Substantia nigra (tissue), 51 donors: ENCODE measurements at places on chromosomes 2 and 18.
A peak's percentile ranks its signal among the peaks of the same experiment; 100 is the strongest.

- no peak for DNase-seq
Observed at GRCh38 chr2:121063471-121063870, 221.5 kb downstream of the TFCP2L1 start.

DNA sequence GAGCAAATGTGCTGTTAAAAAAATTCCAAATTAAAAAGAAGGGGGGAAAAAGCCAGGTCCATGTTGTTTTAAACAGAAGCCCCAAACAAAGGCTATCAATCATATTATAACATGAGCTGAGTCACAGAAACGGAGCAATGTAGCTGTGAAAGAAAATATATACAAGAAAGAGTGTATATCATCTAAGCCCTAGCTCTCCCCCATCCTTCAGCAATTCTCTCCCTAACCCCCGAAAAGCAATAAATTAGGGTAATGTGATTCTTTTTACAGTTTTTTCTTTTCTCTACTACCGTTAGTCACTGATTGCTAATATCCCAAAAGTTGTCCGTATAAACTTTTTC, 25.3 kb downstream of the FEZ2 start:
- DNase-seq, result no peak

DNA sequence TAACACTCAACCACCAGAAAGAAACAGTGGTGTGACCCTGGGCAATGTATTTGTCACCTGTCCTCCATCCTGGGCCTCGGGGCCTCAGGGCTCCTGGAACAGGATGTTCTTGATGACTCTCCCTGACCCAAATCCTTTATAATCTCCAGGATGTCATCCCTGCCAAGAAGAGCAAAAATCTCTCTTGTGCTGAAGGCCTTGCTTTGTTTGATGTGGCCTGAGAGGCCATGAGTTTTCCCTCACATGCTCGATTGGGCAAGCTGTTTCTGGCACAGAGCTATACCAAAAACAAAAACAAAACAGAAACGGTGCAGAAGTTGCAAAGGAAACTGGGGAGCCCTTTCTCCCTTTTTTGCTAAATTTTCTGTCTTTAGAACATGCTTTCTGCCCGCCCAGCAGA, 35.7 kb upstream of the ST3GAL5 start:
- DNase-seq, result peak; percentile 44

DNA sequence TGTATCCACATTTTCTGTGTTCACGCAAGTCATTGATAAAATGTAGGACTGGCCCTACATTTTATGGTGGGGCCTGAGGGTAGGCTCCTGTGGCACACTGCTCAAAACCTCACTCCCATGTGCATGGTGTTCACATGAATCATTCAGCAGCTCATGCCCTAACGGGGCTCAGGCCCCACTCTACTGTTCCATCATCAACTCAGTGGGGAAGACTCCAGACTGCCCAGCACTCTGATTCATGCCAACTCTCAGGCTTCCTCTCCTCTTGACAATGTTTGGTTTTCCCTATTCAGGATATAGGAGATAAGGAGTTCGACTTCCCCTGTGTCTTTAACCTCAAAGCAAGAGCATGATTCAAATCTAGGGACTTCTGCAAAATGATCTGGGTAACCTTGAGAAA, 92.0 kb upstream of the BOD1L2 start:
- DNase-seq, result no peak

DNA sequence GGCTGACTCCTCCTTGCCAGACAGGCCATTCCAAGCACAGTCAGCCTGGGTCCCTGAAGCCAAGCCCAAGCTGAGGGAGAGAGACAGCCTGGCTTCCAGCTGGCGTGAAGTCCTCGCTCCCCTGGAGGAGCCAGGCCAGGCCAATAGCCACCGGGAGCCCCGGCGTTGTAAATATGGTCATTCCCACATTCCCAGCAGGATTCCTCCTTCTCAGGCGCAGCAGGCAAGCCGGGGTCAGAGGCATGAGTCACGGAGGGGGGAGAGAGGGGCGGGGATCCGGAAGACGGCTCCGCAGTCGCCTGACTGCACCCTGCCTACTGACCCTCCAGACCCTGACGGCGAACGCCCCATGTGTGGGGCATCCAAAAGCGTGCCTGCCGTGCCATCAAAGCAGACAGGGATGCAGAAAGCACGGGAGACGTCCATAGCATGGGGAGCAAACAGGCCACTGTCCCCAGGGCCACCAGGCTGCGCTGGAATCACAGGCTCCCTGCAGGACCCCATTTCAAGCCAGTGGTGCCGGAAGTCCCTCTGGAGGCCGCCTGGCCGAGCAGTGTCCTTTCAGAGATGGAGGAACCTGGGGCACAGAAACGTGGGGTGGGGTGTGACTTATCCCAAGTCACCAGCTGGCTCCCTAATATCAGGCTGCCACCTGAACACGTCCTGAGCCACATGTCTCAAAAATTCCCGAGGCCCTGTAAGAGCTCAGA, 48.2 kb downstream of the TWIST2 start:
- DNase-seq, result no peak

- DNase-seq, result no peak
Observed at GRCh38 chr2:186907897-186908296, 58.9 kb upstream of the ZSWIM2 start.

DNA sequence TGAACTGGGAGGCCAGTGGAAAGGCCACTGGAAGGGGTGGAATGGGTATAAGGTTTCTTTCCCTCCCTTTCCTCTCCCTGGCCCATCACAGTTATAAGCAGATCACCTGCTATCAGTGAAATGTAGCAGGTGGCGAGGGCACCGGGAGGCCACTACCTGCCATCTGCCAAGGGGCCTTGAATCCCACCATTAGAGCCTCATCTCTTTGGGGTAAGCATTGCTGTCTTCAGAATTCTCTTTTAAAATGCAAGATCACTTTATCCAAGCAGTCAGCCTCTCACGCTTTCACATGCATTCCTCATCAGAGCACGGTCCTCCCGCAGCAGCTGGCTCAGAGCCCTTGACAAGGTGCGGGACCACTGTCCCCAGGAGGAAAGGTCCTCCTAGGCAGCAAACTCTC, 268.5 kb downstream of the CELF4 start:
- no peak for DNase-seq

DNA sequence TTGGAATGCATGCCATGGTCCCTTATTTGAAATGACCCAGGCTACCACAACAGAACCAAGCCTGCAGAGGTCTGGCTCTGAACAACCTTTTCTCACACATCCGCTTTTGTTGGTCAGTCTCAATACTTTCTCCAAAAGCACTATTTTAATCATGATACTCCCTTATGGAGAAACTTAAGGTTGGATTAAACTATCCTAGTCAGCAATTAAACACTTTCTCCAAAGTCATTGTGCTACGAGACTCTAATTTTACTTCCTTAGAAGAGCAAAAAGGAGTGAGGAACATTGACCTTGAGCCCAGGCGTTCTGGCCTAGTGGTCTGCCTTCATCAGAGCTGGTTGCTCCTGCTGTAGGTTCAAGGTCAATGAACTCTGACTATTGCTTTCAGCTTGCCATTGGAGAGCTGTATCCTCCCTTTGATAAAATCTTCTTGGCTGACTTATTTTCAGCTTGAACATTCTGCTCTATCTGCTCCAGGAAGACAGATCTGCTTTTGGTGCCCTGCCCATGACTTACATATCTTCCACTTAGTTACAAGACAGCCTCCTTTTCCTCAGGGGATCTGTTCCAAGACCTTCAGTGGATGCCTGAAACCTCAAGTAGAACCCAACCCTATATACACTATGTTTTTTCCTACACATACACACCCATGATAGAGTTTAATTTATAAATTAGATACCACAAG, 91.2 kb downstream of the NCKAP5 start:
- no peak for DNase-seq

DNA sequence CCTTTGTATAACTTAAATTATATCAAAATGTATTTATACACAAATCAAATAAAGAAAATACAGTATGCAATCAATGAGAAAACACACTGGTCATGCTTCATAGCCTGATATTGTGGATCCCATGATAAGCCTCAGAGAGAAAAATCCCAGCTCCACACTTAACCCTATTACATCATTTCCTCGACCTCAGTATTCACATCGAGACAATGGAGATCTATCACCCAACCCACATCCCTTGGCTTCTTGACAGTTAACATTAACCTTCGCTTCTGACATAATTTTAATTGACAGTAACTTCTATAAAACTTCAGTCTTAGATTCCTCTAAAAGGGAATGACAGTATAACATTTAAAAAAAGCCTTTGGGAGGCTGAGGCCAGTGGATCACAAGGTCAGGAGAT, 11.6 kb downstream of the TMX3 start:
- no peak for DNase-seq

DNA sequence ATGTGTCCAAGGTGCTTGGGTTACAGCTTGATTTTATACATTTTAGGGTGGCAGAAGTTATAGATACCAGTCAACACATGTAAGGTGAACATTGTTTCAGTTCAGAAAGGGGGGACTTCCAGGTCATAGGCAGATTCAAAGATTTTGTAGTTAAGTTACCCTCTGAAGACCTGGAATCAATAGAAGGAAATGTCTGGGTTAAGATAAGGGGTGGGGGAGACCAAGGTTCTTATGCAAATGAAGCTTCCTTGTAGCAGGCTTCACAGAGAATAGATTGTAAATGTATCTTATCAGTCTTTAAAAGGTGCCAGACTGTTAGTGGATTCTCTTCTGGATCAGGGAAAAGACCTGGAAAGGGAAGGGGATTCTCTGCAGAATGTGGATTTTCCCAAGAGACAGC, 42.4 kb downstream of the BMPR2 start:
- DNase-seq, result no peak

DNA sequence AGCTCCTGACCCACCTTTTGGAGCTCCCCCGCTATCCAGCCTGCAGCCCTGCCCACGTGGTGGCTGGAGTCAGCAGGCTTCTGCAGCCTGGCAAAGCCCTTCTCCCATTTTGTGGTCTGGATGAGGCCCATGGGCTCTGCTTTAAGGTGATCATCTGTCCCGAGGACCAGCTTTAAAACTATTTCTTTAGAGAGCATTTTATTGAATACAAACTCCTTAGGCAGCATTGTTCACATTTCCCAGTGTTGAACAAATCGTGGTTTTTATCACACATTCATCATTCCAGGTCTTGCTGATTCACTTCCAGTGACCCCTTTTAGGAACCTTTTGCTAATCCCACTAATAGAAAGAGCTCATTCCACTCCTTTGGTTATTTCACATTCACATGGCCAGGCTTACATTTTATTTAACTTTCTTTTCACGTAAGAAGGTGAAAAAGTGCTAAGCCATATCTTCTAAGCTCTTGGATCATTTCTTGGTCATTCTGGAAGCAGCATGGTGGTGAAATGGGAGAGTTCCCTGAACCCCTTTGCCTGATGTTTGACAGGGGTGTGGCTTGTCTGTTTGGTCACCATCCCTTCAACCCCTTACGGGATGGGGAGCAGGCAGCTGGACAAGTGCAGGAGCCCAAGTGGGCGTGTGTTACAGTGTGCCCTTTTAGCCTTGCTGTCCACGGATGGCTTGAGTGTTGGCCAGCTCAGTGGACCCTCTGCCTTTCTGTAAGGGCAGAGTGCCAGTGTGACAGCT, 80.4 kb upstream of the RAPGEF4 start:
- DNase-seq, result no peak

DNA sequence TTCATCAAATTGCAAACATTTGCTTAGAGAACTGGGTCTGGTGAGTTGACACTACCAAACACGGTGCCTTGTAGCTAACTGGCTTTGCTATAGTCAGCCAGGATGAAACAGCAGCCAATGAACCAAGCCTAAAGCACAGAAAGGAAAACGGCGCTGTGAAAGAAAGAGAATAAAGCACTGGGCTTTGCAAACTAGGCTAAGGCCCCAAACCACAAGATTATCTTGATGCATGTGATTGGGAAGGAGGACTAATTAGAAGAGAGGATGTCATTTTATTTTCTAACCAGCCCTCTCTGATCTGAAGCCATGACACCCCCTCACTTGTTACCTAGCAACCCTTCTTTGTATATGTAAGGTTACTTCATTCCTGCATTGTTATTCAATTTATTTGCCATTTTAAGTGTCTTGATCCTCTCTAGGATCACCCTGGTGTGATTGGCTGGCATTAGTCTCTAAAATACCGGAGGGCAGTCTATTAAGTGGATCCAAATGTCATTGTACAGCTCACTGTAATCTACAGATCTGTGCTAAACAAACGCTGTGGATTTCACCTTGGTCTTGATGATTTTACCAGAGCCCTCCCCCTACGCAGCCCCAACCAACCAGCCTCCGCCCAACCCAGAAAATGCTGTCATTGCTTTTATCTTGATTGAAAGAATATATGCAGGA, 395.4 kb upstream of the ACVR2A start:
- no peak for DNase-seq

DNA sequence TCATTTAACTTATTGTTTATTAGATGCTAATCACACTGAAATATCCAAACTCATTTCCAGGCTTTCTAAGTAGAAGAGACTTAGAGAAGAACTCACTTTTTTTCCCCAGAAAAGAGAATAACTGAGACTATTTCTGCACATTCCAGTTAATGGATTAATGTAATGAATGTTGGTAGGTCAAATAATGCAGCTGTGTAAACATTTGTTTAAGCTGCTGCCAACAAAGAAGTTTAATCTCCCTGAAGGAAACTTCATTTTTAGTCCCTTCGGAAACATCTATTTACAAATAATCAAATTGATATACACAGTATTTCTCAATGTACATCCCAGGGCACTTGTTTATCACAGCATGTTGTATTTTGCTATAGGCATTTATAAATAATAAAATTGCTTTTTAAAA, 126.9 kb downstream of the KCNS3 start:
- DNase-seq, result no peak

GRCh38 chr18:3061581-3062312, 48.8 kb upstream of the LPIN2 start:
- DNase-seq, result no peak

DNA sequence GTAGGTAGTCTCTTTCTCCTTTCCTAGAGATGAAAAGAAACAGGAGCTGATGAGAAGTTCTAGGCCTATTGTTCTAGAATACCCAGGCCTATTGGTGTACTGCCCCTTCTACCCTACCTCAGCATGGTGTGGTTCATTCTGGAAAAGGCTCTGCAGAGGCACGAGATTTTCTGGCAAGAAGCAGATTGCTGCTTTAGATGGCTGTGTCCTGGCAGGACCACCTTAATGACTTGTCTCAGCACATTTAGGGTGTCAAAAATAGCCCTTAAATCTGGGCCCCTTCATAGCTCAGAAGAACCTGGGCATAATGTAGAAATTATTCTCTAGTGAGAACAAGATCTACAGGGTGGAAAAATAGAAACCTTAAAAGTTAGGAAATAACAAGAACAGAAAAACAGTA, 87.9 kb downstream of the BCL2L11 start:
- no peak for DNase-seq

DNA sequence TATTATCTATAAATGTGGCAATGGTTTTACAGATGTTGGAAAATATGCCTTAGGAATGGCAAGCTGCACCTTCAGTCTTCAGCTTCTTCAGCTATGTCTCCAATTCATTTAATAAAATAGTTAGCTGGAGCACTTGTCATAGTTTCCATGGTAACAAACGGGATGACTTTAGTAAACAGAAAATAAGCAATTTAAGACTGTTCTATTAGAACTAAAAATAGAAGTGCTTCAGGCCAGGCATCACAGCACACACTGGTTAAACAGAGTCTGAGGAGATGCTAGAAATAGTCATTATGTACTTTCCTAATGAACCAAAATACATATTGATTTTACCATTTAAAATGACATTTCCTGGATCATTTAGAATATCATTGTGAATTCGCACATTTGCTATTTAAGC, 195.0 kb downstream of the GCA start:
- no peak for DNase-seq
